ENCODE measurements at places on chromosomes 13 and 19. TPM values are rescaled to one million over a fixed set of nuclear protein-coding genes. Genes with fewer than 3 reads are reported as not detected.
A peak's percentile ranks its signal among the peaks of the same experiment; 100 is the strongest.

GRCh38 chr13:30341815-30342570, 34.6 kb upstream of the KATNAL1 start:
- H3K4me1 ChIP-seq = peaks cover 33% of the 10 kb centered on the region
- peak; percentile 90 for DNase-seq
- peak overlapping the region; percentile 94 for H3K27ac ChIP-seq

DNA sequence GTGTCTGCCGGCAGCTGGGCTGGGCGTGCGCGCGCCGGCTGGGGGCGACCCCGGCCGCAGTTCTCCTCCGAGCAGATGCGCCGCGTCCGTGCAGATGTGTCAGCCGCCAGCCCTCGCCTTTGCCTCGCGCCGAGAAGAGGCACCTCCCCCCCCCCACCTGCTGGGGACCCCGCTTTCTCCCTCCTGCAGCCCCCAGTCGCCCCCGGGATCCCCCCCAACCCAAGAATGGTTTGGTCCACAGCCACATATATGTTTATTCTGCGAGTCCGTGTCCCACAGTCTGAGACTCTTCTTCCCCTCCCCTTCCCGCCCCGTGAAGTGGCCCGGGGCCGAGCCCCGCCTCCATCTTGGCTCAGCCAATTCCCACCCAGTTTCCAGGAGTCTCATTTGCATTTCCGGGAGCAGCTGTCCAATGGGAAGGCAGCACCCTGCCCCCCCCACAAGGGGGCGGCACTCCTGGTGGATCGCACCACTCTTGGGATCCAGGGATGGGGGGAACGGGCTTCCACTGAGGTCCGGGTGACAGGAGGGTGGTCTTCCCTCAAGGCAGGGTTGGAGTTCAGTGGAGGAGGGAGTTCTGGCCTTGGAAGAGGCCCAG, 8.6 kb downstream of the ISOC2 start:
- H3K36me3 ChIP-seq = no peaks in the 10 kb centered on the region
- peak; percentile 72 for DNase-seq
- peaks cover 18% of the 10 kb centered on the region for H3K27me3 ChIP-seq
- H3K4me1 ChIP-seq = no peaks in the 10 kb centered on the region
- H3K4me3 ChIP-seq = no peak overlapping the region

DNA sequence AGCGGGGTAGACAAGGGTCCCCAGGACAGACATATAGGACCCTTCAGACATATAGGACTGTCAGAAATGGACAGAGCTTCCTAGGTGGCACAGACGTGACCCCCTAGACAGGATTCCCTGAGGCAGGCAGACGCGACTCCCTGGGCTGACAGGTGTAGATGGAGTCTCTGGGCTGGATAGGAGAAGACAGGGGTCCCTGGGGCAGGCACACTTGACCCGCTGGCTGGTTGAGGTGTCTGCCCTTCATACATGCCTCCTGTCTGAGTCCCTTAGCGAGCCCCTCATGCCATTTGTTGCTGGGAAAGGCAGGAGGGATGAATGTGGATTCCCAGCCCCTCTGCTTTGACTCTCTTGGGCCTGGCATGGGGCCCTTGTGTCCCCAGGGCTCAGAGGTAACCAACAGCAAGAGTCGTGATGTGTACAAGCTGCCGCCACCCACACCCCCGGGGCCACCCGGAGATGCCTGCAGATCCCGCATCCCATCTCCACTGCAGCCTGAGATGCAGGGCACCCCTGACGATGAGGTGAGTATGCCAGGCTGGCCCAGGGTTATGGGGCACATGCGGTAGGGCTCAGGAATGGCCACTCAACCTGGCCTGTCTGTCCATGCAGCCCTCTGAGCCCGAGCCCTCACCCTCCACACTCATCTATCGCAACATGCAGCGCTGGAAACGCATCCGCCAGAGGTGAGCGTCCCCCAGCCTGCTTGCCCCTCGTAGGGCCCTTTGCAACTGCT, 3.0 kb downstream of the HSPB6 start:
- H3K4me3 ChIP-seq = no peak overlapping the region
- H3K36me3 ChIP-seq = no peaks in the 10 kb centered on the region
- H3K4me1 ChIP-seq = peaks cover 22% of the 10 kb centered on the region
- DNase-seq = no peak
- no peaks in the 10 kb centered on the region for H3K27me3 ChIP-seq

- no peak overlapping the region for H3K4me3 ChIP-seq
- H3K27me3 ChIP-seq = no peaks in the 10 kb centered on the region
- DNase-seq = no peak
- no peaks in the 10 kb centered on the region for H3K4me1 ChIP-seq
- H3K27ac ChIP-seq = no peak overlapping the region
- H3K36me3 ChIP-seq = no peaks in the 10 kb centered on the region
Measured at GRCh38 chr19:36266375-36266961, 51.6 kb downstream of the ZNF146 start.

DNA sequence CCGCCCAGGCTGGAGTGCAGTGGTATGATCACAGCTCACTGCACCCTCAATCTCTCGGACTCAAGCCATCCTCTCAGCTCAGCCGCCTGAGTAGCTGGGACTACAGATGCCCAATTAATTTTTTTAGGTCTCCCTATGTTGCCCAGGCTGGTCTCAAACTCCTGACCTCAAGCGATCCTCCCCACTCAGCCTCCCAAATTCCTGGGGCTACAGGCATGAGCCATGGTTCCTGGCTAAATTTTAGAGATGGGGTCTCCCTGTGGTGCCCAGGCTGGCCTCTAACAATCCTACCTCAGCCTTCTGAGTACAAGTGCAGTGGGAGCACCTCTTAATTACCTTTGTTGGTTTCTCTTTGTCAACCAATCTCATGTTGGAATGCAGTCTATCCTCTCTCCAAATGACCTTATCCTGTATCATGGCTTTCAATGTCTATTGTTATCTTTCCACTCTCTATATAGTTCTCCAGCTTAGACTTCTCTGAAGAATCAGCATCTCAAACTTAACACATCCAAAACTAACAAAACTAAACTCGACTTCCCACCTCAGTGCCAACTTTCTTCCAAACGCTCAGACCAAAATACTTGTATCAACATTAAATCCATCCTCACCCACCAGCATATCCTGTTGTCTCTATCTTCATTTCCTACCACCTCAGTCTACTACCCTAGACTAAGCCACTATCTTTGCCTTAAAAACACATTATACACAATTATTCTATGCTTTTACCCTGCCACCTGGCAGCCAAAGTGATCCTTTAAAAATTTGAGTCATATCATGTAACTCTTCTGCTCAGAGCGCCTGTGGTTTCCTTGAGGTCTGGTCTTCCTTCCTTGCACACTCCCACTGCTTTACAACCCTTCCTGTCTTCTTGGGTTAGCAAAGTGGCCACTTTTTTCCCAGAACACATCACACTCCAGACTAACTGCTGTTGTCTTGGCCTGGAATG, 6.7 kb downstream of the TPT1 start:
- no peaks in the 10 kb centered on the region for H3K36me3 ChIP-seq
- H3K27ac ChIP-seq = peak overlapping the region; percentile 5
- no peaks in the 10 kb centered on the region for H3K27me3 ChIP-seq
- H3K4me3 ChIP-seq = no peak overlapping the region
- peaks cover 13% of the 10 kb centered on the region for H3K4me1 ChIP-seq

DNA sequence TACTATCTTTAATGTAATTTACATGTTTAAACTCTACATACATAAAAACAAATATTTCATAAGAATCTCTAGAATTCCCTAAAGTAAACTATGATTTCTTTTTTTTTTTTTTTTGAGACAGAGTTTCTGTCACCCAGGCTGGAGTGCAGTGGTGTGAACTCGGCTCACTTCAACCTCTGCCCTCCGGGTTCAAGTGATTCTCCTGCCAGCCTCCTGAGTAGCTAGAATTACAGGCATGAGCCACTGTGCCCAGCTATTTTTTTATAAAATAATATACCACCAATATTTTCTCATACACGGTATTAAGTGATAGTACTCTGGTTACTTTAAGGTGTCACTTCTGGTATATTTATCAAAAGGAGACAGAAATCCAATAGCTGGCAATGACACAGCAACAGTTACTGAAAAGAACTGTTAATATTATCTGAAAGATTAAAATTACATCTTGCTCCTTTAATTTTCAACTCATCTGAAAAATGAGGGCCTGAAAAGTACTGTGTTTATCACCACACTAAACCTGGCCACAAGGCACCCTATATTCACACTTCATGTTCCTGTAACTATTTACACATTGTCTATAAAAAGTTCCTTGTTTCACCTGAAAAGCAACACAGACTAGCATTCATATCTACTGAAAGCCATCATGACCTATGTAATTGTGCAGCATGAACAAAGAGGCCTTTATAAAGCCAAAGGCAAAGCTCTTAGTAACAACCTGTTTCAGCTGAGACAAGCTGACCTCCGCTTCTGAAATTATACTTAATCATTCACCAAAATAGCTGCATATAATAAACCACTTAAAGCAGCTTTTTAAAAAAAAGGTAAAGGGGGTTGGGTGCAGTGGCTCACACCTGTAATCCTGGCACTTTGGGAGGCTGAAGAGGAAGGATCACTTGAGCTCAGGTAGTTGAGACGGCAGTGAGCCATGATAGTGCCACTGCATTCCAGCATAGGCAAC, 106.1 kb downstream of the SLC25A15 start:
- H3K27me3 ChIP-seq = no peaks in the 10 kb centered on the region
- H3K36me3 ChIP-seq = no peaks in the 10 kb centered on the region
- DNase-seq = no peak
- H3K27ac ChIP-seq = no peak overlapping the region

DNA sequence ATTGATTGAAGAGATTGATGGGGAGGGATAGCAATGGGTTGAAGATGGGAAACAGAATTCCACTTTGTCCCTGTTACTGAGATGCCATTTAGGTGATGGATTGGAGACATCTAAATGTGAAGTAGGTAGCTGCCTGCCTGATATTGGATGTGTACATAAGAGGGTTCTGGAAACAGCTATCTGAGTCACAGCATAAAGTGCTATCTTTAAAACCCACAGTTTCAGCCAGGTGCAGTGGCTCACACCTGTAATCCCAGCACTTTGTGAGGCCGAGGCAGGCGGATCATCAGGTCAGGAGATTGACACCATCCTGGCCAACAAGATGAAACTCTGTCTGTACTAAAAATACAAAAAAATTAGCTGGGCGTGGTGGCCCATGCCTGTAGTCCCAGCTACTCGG, 72.6 kb downstream of the DNAJC3 start:
- DNase-seq = no peak
- H3K27ac ChIP-seq = no peak overlapping the region
- H3K4me3 ChIP-seq = no peak overlapping the region
- no peaks in the 10 kb centered on the region for H3K36me3 ChIP-seq

GRCh38 chr13:35953537-35954206, 177.5 kb downstream of the DCLK1 start:
- H3K4me3 ChIP-seq = no peak overlapping the region
- H3K36me3 ChIP-seq = no peaks in the 10 kb centered on the region
- DNase-seq = peak; percentile 85

GRCh38 chr13:21229241-21230024, 53.0 kb downstream of the MRPL57 start:
- H3K27ac ChIP-seq = no peak overlapping the region
- no peak for DNase-seq
- H3K4me1 ChIP-seq = no peaks in the 10 kb centered on the region

- no peak overlapping the region for H3K4me3 ChIP-seq
- H3K27ac ChIP-seq = peak overlapping the region; percentile 92
- no peaks in the 10 kb centered on the region for H3K36me3 ChIP-seq
- H3K4me1 ChIP-seq = peaks cover 26% of the 10 kb centered on the region
Measured at GRCh38 chr13:110338441-110339101, 31.5 kb downstream of the COL4A2 start.

- DNase-seq = no peak
- H3K27ac ChIP-seq = no peak overlapping the region
- no peaks in the 10 kb centered on the region for H3K4me1 ChIP-seq
- H3K27me3 ChIP-seq = no peaks in the 10 kb centered on the region
- H3K36me3 ChIP-seq = no peaks in the 10 kb centered on the region
- no peak overlapping the region for H3K4me3 ChIP-seq
Measured at GRCh38 chr13:20219577-20219976, 12.5 kb downstream of the GJB6 start.

DNA sequence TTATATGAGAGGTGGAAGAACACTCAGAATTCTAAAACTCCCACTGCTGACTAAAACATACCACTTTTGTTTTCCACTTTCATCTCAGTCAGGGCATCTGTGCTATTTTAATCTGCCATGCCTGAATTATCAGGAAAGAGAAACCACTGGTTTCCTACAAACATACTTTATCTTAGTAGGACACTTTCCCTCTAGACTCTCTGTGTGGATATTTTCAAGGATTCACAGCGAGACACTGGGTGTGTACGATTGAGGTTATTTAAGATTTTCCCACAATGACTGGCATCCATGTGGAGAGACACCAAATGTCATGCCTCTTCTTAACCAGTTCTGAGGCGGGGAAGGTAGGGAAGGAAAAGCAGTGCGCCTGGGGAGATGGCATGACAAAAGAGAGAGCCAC, 212.2 kb downstream of the ENOX1 start:
- no peaks in the 10 kb centered on the region for H3K4me1 ChIP-seq
- no peaks in the 10 kb centered on the region for H3K27me3 ChIP-seq
- H3K4me3 ChIP-seq = no peak overlapping the region
- no peak for DNase-seq
- no peaks in the 10 kb centered on the region for H3K36me3 ChIP-seq
- H3K27ac ChIP-seq = no peak overlapping the region

- H3K4me3 ChIP-seq = peak overlapping the region; percentile 85
- DNase-seq = no peak
- H3K4me1 ChIP-seq = no peaks in the 10 kb centered on the region
- H3K27me3 ChIP-seq = no peaks in the 10 kb centered on the region
- H3K27ac ChIP-seq = peak overlapping the region; percentile 89
Measured at GRCh38 chr19:19321141-19321577, 530 bp downstream of the MAU2 start.

GRCh38 chr19:33471111-33471996, 50.2 kb downstream of the PEPD start:
- no peak for DNase-seq
- H3K27me3 ChIP-seq = no peaks in the 10 kb centered on the region
- H3K4me3 ChIP-seq = no peak overlapping the region
- no peaks in the 10 kb centered on the region for H3K4me1 ChIP-seq
- H3K27ac ChIP-seq = no peak overlapping the region
- no peaks in the 10 kb centered on the region for H3K36me3 ChIP-seq

- no peaks in the 10 kb centered on the region for H3K27me3 ChIP-seq
- no peak overlapping the region for H3K27ac ChIP-seq
- no peaks in the 10 kb centered on the region for H3K4me1 ChIP-seq
- no peak overlapping the region for H3K4me3 ChIP-seq
- H3K36me3 ChIP-seq = no peaks in the 10 kb centered on the region
- DNase-seq = no peak
Measured at GRCh38 chr19:10362259-10362658, 18.1 kb downstream of the TYK2 start.

- no peak for DNase-seq
- no peaks in the 10 kb centered on the region for H3K36me3 ChIP-seq
- no peaks in the 10 kb centered on the region for H3K4me1 ChIP-seq
- H3K27me3 ChIP-seq = no peaks in the 10 kb centered on the region
- no peak overlapping the region for H3K27ac ChIP-seq
Measured at GRCh38 chr13:85520445-85520844, 278.8 kb downstream of the SLITRK6 start.

Gene ZNF556
- total RNA-seq = 0.28 TPM

Gene PRTN3
- not detected for total RNA-seq

Gene FFAR3
- not detected for total RNA-seq

Gene PROZ
- not detected for total RNA-seq

Gene CBLC
- total RNA-seq = not detected

Gene ZNF256
- 0.51 TPM for total RNA-seq

Gene ANKRD24
- total RNA-seq = 1.2 TPM

Gene EPS8L1
- 5.6 TPM for total RNA-seq

Gene ZNF729
- not detected for total RNA-seq

Gene MYBPC2
- total RNA-seq = not detected
